ENCODE measurements at places on chromosomes 1 and 21.

DNA sequence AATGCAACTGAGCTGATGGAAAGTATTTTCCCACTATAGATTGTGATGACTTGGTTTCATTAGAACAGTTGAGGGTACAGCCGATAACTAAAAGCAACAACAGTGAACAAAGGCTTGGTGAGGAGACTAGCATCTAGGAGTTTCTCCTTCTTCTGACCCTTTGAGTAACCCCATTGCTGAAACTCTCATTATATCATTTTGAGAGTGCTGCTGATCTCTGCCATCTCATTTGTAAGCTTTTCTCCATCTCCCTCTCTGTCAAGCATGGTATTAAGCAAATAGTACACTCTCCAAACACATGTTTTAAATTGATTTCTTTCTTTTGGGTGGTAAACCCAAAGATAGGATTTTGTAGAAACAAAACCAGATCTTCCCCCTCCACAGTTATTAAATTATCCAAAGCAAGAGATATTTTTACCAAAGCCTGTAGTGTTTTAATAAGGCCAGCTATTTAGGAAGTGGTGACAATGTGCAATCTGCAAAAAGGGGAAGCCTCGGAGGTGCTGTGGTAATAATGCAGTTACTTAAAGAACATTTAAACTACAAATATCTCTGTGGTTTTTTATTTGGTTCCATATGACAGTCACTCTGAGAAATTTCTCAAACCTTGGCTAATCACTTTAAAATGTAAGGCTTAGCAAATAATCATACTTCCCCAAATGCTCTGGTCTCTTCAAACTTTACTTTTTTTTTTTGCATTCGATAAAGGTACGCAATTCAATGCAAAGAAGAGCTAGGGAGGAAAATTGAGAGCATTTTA lies 287.5 kb downstream of the HLX start:
- no peak for DNase-seq

DNA sequence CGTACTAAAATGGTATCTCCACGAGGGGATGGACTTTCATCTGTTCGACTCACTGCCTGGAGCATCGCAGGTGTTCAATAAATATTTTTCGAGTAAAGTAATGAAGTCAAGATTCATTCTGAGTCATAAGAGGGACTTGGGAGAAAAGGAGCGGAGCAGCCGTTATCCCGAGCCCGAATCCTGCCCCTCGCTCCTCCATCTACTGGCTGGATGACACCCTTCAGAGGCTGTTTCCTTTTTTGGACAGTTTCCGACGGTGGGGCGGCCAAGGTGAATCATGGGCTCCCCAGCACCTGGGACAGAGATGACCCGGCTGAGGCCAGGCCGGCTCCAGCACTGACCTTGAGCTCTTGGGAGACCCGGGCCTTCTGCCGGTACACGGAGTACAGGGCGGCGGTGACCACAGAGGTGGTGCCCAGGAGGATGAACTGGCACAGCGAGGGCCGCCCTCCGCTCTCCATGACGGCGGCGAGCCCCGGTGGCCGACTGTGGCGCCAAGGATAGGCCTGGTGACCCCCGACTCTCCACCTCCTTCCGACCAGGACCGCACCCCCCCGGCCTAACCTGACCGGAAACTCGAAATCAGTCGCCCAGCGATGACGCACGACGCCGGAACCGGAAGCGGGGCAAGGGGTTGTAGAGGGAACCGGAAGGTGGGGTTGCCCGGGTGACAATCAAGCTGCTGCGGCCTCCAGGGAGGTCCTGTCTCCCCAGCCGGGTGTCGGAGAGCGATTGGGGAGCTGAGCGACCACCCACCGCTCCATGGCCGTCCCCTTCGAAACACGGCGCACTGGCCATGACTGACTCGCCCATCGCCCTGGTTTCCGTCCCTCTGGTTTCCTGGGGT lies at the start of gene MUL1:
MUL1 (minus strand) TSS at position 588 of the 847 bp plus-strand sequence; CDS start at position 461, 127 bp downstream.
- DNase-seq: peak; percentile 92

GRCh38 chr1:198153804-198154203 lies 3.0 kb upstream of the NEK7 start:
- no peak for DNase-seq

- DNase-seq: peak; percentile 35
Observed at GRCh38 chr1:198829944-198830343, 191.1 kb downstream of the PTPRC start.

DNA sequence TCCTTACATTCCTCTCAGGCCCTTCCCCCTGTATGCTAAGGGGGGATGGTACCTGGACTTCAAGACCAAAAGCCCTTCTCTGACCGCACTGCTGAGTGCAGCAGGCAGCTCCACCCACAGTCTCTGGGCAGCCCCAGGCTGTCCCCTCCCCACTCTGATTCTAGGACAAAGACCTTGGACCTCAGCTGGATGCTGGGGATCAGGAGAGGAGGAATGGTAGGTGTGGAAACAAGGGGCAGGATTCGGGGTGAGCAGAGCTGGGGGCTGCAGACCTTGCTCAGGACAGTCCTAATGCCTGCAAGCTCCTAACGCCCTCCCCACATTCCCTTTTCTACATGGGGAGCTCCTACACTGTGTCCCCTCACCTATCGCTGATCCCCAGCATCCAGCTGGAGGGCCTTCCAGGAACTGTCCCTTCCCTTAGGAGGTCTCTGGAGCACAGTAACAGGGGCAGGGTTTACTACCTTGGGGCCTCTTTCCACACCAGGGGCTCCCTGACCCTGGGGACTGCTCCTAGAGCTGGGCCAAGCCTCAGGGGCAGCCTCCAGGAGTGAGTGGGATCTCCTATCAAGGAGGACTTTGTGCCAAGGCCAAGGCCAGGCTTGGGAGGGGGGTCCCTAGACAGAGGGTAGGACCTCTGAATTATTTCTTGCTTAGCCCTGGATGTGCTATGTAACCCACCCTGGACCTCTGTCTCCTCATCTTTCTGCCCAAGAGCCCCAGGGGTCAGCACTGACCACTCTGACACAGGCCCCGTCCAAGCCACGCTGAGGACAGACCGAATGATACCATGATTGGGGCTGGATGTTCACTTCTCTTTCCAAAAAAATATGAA lies 5.6 kb downstream of the CLDN19 start:
- no peak for DNase-seq

- DNase-seq: no peak
Observed at GRCh38 chr1:208837242-208837641, 593.1 kb upstream of the PLXNA2 start.

DNA sequence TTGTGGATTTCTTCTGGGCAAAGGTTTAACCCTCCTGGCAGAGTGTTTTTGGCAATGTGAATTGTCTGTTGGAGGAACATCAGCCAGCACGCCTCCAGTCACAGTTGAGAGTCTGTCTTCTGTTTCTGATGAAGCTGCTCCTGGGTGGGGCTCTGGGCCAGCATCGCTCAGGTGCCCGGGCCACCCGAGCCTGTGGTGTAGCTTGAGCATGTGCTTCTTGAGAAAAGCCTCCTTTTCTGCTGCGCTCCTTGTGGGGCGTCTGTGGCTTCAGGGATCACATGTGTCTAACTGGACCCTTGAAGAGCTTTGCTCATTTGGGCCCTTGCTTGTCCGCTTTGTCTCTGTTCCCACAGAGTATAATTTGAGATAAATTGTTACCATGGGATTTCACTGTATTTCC lies 7.2 kb downstream of the RER1 start:
- DNase-seq: no peak

- no peak for DNase-seq
Observed at GRCh38 chr21:46414965-46415275, 43.8 kb upstream of the DIP2A start.

GRCh38 chr1:180691322-180691913 lies 59.6 kb downstream of the XPR1 start:
- peak; percentile 43 for DNase-seq

- DNase-seq: no peak
Observed at GRCh38 chr1:35646043-35646442, 4.7 kb upstream of the PSMB2 start.

GRCh38 chr1:43530483-43531106 lies at the start of gene PTPRF:
Gene PTPRF (plus strand): TSS chr1:43530883. CDS start chr1:43545076, 14,193 bp downstream.
- peak; percentile 48 for DNase-seq

GRCh38 chr1:114126261-114127095 lies 27.2 kb downstream of the SYT6 start:
- DNase-seq: no peak

GRCh38 chr1:235253219-235253962 lies 74.6 kb downstream of the ARID4B start:
- DNase-seq: peak; percentile 72

DNA sequence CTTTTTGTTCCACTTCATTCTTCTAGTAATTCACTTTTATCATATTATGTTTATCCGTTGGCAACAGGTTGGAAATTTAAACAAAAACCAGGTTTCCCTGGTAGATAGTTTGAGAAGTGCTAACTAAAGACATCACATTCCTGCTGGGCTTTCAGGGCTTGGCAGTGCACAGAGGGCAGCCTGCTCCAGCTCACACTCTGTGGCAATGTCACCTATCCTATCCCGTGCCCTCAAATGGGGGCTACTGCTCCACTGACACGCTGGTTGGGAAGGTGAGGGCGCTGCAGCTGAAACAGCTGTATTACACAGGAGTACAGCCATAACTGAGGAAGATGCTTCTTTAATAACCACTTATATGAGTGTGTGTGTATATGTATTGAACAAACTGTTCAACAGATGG lies 49.7 kb downstream of the RCAN1 start:
- DNase-seq: no peak

DNA sequence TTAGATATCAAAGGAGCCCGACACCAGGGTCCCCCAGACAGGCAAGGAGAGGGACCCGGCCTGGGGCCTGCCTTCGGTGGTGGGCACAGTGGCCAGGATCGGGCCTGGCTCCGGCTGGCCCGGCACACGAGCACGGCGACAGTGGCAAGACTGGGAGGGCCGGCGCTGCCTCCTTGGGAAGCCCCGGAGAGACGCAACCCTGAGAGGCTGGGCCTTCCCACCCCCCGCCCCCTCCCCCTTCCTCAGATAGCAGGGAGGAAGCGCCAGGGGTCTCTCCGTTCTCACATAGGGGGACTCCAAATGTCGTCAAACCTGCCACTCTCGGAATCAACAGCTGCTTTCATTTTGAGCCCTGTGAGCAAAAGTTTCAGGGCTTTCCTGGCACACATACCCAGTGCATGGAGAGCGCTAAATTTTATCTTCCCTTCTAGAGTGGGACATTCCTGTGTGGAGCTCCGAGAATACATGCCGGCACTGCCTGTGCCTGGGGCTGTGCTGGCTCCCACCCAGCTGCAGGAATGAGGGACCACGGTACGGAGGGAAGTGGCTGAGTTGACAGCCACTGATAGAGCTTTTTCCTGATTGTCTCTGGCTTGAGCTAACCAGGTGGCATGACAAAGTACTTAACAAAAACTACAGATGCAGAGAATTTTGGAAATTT lies 62.4 kb downstream of the CD247 start:
- no peak for DNase-seq

- no peak for DNase-seq
Observed at GRCh38 chr1:110648417-110648816, 26.3 kb downstream of the KCNA3 start.

DNA sequence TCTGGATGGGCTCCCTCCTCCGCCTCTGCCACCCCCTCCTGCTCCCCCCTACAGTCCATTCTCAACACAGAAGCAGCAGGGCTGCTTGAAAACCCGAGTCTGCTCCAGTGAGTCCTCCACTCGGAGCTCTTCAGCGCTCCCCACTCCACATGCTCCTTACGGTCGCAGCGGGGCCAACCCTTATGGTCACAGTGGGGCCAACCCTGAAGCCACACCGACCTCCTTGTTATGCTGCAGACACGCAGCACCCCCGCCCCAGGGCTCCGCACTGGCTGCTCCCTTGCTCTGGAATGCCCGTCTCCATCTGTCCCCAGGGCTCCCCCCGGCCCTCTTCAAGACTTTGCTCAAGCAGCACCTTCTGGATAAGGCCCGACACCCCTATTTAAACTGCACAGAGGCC lies 22.6 kb downstream of the GPR157 start:
- DNase-seq: no peak

DNA sequence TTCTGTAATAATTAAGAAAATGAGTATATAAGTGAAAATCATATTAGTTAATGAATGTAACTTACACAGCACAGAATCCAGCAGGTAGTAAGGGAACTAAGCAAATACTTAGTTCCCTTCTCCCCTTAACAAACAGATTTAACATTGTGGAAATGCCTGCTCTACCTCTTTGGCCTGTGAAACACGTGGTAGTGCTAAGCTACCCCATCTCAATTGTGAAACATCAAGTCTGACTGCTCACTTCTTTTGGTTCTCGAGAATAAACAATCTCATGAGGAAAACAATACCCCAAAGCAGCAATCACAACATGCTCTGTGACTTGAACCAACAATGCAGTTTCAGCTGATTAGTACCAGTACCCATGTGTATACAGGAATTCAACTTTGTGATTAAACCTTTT lies 4.7 kb downstream of the MYSM1 start:
- no peak for DNase-seq

DNA sequence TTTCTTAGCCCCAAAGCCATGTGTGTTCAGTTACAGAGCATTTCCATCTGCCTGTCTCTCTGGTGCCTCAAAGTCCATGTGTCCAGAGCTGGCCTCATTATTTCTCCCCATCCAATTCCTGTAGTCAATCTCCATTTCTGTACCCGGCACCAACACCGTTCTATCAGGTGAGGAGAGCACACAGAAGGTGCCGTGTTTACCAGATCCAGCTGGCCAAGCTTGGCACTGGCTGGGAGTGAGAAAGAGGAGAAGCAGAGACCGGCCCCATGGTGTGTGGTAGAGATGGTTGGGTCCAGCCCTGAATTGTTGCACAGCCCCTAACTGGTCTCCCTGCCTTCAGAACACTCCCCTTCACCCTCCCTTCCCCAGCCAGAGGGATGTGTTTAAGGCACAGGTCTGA lies 7.5 kb upstream of the SSBP3 start:
- DNase-seq: no peak

DNA sequence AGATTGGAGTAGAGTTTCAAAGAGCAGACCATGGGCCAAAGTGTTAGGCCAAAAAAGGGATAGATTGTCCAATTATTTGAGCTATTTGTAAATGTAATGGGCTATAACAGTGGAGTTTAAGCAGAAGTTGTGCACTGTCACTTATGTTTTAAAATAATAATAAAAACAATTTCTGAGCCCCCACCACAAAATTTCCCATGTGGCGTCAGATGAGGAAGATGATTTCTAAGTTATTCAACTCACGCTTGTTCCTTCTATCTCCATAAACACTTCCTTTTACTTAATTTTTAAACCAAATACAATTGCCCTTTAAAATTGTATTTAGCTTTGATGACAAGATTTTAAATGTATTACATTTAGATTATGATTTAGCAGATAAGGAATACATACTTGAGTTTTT lies 330.0 kb downstream of the PTPRC start:
- no peak for DNase-seq

DNA sequence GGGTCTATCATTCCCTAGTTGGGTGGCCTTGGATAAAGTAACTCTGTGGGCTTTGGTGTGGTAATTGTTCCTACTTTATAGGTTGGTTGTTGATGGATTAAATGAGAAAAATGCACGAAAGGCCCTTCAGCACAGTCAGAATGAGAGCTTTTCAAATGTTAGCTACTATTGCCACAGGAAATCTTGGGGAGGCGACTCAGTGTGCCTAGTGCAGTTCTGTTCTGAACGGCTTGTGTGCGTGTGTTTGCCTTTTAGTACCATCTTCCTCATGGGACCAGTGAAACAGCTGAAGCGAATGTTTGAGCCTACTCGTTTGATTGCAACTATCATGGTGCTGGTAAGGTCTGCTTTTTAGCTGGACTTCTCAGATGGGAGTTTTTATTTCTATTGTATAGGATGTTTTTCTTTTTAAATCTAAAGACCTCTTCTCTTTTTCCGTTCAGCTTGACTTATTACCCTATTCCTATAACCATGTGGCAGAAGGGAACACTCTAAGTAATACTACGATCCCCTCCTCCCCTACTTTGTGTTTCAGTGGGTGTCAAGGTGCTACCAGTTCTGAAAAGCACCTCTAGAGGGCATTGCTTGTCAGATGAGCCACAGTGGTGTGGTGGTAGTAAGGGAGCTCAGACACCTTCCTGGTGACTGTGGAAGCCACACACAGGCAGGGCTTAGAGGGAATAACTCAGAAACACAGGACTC lies 9.2 kb downstream of the SFT2D2 start:
- peak; percentile 43 for DNase-seq
